ENCODE measurements at places on chromosomes 2 and 18.

DNA sequence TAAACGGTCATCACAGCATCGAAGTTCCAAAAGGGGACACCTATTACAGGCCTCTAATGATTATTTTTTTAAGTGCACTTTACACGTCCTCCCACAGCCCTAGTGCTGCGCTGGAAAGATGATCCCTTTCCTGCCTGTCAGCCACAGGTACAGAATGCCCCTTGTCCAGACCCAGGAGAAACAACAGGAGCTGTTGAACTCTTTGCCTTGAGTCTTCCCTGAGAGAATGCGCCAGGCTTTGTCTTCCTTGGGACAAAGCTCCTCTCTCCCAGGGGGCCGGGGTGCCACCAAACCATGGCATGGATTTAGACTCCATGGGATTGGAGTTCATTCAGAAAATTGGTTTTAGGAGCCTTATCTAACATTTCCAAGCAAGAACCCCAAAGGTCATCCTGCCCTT, 319.0 kb upstream of the SOX11 start:
- no peak for DNase-seq

- DNase-seq, result no peak
Measured at GRCh38 chr2:191618046-191618780, 59.7 kb upstream of the NABP1 start.

DNA sequence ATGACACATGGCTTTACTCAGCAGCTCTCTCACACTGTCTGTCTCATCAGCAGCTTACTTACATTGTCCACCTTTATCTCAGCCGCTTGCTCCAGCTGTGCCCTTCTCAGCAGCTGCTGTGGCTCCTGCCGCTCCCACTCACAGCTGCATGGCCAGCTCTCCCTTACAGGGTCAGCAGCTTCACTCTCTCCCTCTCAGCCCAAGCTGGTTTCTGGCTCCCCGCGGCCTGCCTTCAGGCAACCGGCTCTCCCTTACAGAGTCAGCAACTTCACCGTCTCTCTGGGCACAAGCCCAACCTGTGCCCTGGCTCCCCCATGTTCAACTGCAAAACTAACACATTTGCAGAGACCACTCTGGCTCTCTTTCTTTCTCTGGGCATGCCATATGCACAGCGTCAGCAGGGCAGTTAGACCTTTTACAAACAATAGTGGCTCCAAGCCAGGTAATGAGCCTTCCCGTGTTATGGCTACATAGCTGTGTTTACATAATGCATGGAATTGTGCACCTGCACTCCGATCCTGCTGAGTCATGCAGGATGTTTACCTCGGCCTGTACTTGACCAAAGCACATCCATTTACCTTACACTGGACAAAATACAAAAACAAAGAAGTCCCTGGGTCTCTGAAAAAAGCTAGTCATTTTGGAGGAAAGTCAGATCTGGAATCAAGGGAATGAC, 167.3 kb downstream of the DOK6 start:
- DNase-seq, result peak; percentile 3

DNA sequence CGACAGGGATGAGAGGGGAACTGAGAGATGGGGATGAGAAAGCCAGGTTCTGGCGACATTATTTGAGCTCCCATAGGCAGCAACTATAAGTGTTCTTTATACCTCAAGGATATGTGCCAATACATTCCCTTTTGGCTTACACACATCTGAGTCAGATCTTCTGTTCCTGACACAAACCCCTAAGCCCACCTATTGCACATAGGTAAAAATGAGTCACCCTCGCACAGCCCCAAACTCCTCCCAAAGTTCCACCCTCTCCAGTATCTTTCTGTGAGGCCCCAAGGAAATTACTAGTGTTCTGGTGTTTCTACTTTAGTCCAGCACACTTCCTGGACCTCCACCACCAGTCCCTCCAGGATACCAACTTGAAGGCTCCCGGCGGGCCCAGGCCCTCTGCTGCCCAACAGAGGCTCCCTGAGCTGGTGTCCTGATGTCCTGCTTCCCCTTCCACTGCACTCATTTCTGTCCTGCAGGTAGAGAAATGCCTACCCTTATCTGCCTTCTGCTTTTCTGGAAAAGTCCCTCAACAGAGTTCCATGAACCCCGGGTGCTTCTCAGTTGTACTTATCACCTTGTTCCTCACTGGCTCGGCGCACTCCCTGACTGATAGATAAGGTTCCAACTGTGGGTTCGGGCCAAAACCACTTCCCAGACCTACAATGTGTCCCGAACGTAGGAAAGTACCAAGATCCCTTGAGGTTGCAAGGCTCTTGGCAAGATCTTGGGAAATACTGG, 125.5 kb downstream of the EN1 start:
- DNase-seq, result no peak

- DNase-seq, result no peak
Measured at GRCh38 chr2:98882971-98883779, 52.9 kb downstream of the CRACDL start.

- DNase-seq, result no peak
Measured at GRCh38 chr2:62343206-62343605, 147.3 kb downstream of the B3GNT2 start.

DNA sequence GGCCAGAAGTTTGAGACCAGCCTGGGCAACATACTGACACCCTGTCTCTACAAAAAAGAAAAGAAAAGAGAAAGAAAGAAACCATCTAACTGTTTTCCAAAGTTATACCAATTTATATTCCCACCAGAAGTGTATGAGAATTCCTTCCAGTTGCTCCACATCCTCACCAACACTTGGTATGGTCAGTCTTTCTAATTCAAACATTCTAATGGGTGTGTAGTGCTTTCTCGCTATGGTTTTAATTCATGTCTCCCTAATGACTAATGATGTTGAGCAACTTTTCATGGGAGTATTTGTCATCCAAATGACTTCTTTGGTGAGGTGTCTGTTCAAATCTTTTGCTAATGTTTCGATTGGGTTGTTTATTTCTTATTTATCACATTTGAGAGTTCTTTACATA, 10.5 kb upstream of the B3GNT7 start:
- DNase-seq, result no peak

DNA sequence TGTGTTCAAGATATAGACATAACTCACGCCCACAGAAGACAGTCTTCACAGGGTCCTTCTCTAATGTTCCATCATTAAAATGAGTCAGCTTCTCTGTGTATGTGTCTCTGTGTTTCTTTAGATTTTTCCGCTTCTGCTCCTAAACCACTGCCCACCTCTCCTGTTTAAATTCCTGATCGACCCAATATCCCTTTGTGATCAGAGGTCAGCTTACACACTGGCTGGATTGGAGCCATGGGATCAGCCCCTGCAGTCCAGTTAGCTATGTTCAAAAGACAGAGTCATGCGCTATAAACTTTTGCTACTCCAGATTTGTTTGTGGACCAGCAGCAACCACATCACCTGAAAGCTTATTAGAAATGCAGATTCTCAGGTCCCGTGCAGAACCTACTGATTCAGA, 229.2 kb downstream of the C1D start:
- DNase-seq, result no peak

GRCh38 chr2:169464882-169465281, 14.4 kb upstream of the BBS5 start:
- DNase-seq, result no peak

- DNase-seq, result no peak
Measured at GRCh38 chr2:136297994-136298393, 180.0 kb upstream of the CXCR4 start.

DNA sequence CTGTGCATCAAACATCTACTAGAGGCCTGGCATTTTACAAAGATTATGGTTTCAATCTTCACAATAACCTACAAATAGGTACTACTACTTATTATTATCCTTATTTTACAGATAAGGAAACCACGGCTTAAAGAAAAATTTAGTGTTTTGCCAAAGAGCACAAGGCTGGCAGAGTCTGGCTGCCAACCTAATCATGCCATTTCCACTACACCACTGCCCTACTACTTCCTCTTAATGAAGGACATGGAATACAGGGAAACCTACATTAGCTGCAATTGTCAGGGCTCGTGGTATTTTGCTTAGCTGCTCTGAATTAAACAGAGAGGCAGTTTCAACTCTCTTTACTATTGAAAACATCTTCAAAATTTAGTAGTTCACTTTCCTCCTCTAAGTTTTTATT, 5.9 kb downstream of the MBOAT2 start:
- DNase-seq, result no peak

GRCh38 chr2:238700117-238700457, 147.8 kb upstream of the TWIST2 start:
- no peak for DNase-seq

DNA sequence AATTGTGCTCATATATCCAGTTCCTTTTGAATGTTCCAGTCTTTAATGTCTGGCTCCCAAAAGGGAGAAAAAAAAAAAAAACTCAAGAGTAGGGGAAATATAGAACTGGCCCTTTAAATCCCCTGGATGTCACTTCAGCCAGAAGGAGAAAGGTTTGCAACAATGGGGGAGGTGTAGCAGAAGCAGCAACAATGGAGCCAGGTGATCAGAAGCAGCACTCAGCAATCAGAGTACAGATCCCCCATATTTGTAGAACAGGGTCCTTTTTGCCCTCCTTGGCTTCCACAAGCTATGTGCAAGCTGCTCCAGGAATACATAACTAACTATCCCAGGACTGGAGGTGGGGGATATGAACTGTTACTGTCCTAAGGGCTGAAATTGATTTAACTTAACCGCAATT, 25.8 kb upstream of the ZNF397 start:
- DNase-seq, result peak; percentile 41

GRCh38 chr18:2240311-2240705, 331.0 kb downstream of the METTL4 start:
- no peak for DNase-seq

DNA sequence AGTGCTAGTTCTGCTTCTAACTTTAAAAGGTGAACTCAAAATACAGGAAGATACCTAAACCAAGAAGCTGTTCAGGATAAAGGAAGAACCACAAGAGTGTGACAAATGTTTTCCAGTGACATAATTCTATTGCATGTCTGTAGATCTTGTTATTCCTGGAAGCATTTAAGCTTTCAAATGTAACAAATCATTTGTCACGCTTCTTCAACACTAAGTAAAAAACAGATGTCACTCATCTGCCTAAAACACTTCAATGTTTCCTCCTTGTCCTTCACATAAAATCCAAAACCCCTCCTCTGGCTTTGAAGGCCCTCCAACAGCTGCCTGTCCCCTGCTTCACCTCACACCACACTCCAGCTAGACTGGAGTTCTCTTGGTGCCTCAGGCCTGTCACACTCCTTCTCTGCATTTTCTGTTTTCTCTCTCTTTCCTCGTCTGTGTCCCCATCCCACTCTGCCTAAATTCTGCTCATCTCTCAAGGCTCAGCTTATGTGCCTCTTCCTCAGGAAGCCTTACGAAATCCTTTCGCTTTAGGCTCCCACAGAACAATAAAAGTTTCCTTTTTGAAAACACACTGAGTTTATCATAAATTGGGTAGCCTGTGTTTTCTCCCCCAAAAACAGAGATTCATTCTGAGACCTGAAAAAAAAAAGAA, 6.4 kb upstream of the CLEC4F start:
- DNase-seq, result no peak

DNA sequence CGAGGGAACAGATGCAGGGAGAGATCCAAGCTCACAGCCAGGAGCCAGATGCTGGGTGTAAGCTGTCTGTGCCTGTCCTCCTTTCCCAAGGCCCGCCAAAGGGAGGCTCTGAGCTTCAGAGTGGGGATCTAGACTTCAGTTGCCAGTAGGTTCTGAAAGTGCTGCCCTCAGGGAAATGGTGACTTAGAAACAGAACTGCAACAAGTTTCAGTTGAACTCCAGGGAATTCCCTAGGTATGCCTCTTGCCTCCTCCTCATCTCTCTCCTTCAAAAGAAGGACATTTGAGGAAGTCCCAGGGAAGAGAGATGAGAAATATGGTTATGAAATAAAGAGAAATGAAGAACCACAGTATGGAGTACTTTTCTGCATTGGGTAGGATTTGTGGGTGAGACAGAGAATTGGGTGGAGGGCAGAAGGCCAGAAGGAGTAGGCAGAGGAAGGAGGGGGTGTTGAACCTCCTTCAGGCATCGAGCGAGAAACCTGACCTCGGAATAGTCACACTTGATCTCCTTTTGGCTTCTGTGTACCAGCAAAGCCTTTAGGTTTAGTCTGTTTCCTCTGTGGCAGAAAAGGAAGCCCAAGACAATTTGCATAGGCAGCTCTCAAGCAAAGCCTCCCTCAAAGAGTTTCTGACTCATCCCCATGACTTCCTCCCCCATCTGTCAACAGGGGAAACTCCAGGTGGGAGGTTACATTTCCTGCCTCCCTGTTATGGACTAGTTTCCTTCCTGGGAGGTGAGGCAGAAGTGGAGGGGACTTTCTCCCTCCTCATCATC, 45.7 kb downstream of the QPCT start:
- no peak for DNase-seq

DNA sequence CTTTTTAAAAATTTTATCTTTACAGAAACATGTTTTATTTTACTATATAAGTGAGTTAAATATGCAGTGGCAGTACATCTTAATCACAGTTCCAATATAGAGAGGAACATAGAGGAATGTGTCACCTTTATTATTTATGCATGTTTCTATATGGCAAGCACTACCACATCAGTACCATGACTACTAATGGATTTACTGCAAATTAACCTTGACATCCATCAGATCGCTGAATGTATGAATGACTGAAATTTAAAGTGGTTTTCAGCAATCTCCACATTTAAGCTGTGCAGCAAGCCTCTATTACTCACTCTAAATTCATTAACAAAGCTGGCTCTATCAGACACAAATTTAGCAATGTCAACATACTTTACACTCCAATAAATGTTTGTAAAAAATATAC, 790.6 kb downstream of the NRXN1 start:
- DNase-seq, result no peak

GRCh38 chr2:760001-760400, 82.8 kb upstream of the TMEM18 start:
- DNase-seq, result no peak

GRCh38 chr2:123695426-123695825, 329.7 kb upstream of the CNTNAP5 start:
- no peak for DNase-seq

DNA sequence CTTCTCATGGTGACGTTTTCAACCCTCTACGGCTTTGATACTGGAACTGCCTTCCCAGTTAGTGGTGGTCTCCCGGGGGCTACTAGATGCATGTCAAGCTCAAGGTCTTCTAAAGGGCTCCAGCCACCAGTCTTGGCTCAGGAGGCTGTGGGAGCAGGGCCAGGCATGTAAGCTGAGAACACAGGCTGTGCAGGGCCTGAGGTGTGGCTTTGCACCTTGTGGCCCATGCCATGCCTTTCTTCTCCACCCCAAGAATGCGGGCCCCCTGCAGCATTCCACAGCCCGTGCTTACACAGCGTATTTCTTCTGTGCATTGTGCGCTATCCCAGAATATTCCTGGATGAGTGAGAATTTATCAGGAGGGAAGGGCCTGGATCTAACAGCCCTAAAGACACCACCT, 144.9 kb downstream of the SEPTIN10 start:
- no peak for DNase-seq
